NCI-H446 (cell line): ENCODE measurements at places on chromosomes 7 and 10.

DNA sequence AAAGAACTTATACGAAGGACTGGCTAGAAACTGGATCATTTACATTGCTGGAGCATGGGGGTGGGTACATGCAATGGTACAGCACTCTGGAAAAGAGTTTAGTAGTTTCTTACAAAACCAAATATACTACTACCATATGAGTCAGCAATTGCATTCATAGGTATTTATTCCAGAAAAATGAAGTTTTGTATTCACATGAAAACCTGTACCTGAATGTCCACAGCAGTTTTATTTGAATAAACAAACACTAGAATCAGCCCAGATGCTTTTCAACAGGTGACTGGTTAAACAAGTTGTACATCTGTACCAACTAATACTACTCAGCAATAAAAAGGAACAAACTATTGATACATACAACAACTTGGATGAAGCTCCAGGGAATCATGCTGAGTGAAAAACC is 3.4 kb downstream of the SCIN start:
- DNase-seq: no peak

DNA sequence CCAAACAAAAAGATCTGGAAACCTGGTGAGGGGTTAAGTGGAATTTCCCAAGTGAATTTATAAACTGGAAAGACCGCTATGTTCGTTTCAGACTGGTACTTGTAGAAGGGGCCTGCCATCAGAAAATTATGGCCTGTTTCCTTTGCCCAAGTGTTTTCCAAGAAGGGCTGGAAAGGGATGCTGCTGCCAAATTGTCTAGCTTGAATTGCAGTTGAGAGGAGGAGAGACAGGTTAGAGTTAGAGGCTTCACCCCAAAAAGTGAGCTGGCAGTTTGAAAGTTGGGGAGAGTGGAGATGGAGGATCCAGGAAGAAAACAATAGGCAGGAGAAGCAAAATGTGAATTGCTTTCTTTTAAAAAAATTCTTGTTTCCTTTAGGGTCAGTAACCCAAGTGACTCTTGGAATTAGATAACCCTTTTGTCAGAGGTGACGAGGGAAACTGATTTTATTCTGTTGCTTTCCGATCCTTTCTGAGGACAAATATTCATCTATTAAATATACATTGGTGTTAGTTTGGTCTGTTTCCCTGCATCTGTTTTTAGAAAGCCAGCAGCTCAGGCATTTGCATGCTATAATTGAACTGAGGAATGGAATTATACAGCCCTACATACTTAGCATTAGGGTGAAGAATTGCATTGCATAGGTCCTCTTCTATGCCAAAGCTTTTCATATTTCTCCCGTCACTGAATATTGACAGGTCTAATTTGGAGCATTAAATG is 82.5 kb upstream of the PRR15 start:
- no peak for DNase-seq

GRCh38 chr10:69807122-69807521 is 5.4 kb downstream of the COL13A1 start:
- no peak for DNase-seq

DNA sequence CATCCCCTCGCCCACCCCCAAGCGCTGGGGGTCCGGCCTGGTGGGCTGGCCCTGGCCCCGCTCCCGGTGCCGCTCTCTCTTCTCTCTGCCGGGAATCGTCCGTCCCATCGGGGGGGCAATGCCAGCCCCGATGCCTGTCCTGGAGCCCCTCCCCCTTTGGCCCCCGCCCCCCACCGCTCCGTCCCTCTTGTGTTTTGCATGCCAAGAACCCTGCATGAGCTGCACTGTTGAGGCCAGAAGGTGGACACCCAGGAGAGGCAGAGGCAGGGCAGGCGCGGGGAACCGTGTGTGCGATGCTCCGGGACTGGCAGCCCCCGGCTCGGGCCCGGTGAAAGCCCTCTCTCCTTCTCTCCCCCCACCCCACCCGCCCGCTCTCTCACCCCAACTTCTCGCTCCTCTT is 22.1 kb upstream of the HSPB1 start:
- DNase-seq: no peak

DNA sequence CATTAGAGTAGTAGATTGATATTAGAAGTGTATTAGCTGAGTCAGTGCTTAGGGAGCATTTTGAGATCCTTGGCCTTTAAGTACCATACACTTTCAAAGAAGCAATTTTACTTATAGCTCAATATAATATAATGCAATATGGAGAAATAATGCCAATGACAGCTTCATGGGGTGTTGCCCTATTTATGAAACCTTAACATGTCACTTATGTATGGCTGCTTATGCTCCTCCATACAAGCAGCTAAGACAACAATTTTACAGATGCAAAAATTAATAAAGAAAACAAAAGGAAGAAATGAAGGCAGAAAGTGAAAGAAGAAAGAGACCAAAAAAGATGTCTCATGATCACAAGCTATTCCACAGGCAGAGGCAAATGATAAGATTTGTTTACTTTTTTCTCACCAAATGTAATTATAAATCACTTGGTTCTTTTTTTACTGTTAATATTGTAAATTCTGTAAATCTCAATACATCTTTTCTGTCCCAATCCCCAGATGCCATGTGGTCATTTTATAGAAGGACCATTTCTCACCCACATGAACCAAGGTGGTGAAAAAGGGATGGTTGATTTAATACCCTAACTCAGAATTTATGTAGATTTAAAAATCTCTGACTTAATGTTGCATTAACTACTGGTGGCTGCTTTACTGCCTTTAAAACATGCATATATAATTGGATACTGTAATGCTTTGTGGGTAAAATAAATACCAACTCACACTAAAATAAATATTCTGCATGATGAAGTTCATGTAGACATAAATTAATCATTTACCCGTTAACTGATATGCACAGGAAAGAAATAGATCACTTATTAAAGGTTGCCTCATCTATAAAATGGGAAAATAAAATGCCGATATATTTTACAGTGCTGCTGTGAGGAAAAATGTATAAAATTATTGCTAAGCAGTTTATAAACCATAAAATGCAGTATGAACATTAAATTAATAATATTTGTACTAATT is 33.5 kb upstream of the RHOBTB1 start:
- no peak for DNase-seq

DNA sequence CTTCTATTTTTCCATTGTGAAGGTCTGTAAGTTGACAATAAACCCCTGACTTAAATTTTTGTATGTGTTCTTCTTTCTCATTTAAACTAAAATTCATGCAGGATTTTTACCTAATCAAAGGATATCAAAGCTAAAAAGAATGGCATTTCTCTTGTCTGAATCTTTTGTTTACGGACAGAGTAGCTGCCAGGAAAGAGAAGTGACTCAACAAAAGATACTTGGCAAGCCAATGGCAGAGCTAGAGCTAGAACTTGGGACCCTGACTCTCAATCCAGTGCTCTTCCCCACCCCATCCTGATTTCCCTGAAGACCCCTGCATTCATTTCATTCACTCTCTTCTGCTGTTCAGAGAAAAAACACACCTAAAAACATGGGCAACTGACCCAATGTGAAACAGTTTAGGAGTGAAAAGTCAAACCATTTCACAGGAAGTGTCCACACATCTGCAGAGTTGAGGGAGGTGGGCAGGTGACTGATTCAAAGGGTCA is 40.2 kb upstream of the PDLIM1 start:
- no peak for DNase-seq

DNA sequence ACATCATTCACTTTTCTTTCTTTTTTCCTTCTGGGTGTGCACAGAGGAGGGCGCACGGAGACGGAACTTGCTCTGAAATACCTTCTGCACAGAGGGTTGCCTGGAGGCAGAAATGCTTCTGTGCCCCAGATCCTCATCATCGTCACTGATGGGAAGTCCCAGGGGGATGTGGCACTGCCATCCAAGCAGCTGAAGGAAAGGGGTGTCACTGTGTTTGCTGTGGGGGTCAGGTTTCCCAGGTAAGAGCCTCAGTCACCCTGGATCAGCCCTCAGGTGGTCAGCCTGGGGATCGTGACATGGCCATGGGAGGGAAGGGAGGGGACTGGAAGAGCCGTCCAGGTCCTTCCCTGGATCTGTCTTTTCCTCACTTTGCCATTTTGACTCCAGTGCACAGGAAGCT is 33.6 kb downstream of the VWA2 start:
- DNase-seq: no peak

- no peak for DNase-seq
Observed at GRCh38 chr10:124596116-124596785, 134.6 kb downstream of the LHPP start.

- DNase-seq: no peak
Observed at GRCh38 chr10:117663750-117664149, 121.2 kb downstream of the EMX2 start.

GRCh38 chr7:14045651-14046050 is 56.2 kb upstream of the ETV1 start:
- no peak for DNase-seq

DNA sequence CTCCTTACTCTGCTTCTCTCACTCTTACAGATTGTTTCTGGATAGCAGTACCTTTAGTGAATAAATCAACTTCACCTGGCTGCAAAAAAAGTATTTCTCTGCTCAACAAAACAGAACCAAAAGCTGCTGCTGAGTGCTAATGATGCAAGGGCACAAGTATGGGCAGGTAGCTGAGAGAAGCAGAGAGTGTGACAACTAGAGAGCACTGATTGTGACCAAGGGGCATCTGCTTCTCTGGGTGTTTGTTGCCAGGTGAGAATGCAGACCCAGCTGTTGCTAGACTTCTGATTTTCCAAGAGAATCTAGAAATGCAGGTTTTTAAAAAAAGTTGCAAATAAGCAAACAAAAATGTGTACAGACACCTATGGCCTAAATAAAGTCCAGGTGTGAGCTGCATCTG is 25.3 kb upstream of the PPIF start:
- no peak for DNase-seq

DNA sequence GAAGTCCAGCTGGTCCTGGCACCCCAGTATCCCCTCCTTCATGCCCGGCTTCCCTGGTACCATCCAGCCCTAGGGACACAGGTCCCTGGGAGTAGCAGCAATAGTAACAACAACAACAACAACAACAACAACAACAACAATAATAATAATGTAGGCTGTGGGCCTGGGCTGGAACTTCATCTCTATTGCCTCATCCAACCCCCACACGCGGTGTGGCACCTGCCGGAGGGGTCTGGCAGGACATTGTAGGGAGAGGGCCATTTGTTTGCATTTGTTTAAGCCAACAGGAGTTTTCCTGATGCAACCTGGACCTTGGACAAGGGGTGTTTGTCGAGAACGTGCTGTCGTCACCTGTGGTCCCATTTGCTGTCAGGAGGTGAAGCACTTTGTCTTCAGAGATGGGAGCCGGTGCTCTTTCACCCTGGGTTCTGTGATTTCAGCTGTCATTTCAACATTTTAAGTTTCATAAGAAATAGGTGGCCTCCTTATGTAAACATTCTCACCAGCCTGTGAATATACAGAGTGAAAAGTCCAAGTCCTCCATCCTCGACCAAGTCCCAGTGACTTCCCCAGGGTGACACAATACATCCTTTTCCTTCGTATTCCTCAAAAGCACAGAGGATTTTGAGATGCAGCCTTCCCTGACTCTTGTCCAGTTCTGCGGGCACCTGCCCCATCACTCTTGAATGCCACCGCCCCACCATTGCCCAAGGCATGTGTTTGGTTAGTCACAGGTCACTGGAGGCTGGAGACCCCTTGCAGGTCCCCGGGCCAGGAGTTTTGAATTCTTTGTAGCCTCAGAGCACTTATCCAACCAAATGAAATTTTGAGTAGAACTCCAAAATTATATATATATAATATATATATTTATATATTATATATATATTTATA is 9.2 kb downstream of the LHPP start:
- DNase-seq: no peak

DNA sequence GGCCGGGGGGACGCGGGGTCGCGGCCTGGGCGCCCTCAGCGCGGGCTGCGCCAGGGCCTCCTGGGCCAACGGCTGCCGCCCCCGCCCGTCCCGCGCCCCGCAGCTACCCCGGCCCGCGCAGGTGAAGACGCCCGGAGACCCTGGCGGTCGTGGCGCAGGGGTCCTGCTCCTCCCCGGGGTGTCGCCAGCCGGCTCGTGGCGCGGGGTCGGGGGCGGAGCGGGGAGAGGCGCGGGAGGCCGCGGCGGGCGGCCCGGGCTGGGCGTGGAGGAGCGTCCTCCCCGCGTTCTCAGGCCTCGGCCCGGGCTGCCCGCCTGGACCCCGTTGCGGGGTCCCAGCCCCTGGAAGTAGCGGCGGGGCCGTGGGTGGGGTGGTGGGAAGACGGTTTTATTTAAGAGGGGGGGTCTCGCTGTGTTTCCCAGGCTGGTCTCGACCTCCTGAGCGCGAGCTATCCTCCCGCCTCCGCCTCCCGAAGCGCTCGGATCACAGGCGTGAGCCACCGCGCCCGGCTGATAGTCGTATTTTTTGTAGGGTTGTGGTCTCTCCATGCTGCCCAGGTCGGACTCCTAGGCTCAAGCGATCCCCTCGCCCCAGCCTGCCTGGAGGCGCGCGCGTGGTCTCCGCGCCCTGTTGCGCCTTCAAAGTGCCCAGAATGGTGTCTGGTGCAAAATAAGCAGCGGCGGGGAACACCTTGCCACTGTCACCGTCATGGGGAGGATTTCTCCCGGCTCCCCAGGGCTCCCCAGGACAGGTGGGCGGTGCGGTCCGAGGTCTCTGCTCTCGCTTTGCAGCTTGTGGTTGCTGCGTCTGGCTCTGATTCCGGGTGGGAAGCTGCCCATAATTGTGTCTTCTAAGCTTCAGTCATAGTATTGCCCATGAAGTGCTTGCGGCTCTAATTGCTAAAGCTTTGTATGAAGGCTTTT is 15.3 kb upstream of the SUN1 start:
- DNase-seq: peak; percentile 8

- DNase-seq: no peak
Observed at GRCh38 chr10:123665491-123666286, 466 bp upstream of the GPR26 start.

DNA sequence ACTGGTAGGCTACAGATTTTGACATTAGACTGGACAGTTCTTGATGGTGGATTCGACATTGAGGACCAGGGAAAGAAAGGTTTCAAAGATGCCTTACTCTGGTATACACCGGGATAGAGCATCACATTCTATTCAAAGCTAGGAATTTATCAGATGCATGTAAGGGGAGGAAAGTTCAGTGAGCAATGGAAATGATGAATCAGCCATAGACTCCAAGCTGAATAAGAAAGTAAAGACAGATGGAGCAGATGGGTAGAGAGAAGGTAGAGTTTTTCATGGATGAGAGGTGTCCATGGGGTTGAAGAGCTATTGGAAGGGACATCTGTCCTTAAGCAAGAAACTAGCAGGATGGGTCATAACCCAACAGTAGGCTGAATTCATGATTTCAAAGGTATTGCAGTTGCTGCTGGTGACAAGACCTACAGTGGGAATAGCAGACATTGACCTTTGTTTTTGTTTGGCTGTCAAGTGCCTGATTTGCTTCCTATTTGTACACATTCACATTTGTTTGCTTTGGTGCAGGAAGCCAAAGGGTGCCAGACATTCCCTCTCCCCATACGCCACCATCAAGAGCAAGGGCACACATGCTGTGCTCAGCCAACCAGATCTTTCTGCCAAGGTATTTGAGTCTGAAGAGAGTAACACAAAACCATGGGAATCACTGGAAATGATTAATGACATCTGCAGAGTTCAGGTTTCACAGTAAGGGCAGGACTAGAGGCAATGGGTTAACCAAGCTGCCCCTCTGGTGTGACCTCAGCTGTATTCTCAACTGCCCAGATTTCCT is 8.6 kb upstream of the CACUL1 start:
- DNase-seq: no peak

- DNase-seq: no peak
Observed at GRCh38 chr10:90602862-90603610, 254.8 kb downstream of the HTR7 start.
